HuH-7.5 (cell line): ENCODE measurements at places on chromosomes 1 and 21.

DNA sequence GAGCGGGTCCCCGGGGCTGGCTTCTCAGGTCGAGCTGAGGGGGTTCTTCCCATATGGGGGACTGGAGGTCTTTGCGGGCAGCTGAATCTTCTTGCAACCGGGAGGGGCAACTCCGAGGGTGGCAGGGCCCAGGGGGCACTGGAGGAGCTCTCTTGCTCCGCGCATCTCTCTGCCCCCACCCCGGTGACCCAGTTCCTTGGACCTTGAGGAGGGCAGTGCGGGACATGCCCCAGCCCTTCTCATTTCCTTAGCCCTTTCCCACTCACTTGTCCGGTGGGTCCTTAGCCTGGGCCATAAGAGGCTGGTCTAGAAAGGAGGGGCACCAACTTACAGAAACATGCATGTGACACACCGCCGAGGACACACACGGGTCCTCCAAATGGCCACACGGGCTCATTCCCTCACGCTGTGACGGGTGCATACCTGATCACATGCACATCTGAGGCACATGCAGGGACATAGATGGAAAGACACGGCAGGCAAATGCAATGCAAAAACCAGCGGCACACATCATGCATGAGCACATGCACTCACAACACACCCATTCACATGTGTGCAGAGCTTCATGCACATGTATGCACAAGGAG is 630 bp downstream of the HPCA start:
- no peak for DNase-seq

DNA sequence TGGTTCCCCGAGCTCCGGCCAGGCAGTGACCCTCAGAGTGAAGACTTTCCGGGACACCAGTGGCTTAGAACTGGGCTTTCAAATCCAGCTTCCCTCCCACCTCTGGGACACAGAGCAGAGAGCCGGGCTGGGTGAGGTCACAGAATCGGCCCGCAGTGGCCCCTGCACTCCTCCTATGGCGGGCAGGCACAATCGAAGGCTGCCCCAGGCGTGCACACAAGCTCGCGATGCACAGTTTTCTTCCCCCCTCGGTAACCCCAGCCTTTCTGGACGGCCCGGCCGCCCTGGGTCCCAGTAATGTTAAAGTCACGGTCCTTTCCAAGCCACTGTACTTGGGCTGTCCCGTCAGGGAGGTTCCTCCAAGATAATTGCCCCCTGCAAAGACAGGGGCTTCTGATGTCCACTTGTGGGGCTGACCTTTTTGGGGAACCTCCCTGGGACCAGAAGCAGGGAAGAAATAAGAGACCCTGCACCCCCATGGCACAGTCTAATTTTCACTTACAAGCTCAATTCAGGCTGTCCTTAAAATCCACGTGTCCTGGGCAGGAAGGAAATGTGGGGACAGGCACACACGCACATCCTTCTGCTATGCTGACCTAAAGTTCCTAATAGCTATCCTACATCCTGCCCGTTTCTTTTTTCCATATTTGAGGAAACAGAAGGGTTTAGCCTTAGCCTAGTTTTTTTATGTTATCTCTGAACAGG is 13.7 kb downstream of the TFF3 start:
- DNase-seq = no peak

GRCh38 chr21:15825700-15826099 is 95.9 kb downstream of the USP25 start:
- DNase-seq = no peak

- no peak for DNase-seq
Observed at GRCh38 chr1:221100611-221101010, 221.4 kb downstream of the HLX start.

DNA sequence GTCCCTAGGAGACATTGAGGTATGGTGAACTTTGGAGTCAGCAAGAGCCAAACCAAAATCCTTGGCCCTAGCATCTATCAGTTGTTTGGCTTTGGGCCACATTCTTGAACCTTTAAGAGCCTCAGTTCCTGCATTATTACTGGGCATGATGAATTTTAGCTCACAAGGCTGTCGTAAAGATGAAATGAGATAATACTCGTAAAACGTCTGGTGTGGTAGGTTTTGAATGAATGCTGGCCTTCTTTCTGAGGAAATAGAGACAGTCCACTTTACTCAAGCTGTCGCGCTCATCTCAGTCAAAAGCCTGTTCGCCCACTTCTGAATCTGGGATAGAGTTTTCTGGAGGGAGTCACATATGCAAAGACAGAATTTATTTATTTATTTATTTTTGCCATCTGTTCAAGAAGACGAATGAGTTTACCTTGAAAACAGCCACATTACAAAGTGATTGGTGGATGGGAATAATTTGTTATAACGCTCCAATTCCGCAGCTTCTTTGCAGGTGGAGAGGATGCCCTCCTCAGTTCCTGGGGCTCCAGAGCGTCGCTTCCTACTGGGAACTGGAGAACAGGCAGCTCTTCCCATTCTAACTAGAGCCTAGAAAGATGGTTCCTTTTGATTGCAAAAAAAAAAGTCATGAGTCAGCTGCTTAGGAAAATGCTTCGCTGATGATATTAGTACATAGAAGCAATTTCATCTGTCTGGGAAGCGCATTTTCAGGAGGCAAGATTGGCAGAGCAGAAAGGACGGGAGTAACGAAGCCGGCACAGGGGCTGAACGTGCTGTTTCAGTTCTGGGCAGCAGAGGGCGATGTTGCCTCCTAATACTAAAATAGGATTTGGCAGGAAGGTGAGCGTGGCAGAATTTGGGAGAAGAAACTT is 49.9 kb upstream of the CYP2J2 start:
- DNase-seq = peak; percentile 51

GRCh38 chr21:32186804-32187203 is 92.0 kb downstream of the MIS18A start:
- DNase-seq = no peak

DNA sequence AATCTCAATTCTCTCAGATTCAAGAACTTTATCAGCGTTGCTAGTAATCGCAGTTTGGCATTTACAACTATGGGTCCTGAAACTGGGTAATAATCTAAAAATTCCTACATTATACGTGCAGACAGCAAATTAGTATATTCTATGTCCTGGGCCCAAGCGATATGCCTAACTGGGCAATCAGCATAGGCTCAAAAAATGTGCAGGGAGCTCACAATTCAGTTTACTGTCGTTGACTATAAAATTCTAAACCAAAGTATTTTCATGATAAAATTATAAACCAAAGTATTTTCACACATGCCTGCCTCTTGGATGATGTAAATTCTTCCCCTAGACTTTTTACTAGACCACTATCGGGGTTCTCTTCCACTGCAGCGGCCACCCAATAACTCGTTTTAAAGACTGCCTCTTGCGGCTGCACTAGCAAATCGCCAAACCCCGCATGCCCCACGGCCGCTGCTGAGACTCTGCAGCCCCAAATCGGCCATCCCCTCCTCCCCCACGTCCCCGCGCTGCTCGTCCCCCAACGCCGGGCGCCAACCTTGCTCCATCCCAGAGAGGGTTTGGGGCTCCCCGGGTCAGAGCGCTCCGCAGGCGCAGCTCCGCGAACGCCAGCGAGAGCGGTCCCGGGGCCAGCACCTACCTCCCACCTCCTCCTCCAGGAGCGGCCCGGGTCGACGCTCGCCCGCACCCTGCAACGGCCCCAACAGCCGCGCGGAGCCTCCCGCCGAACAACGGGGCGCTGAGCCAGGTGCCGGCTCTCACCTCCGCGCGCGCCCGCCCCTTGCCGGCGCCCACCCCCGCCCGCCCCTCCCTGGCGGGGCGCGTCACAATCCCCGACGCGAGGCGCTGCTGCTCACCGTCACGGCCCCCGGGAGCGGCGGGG is 506 bp downstream of the SSX2IP start:
- peak; percentile 15 for DNase-seq

DNA sequence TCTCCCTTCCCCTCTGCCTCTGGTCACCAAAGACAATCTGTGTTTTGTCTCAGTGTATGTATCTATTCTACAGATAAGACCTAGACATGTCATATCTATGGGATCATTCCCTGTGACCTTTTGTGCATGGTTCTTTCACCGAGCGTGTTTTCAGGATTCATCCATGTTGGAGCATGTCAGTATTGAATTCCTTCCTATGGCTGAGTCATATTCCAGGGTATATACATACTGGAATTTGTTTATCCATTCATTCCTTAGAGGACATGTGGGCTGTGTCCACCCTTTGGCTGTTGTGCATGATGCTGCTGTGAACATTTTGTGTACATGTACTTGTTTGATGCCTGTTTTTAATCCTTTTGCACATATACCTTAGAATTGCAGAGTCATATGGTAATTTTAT is 69.9 kb downstream of the NFASC start:
- no peak for DNase-seq

DNA sequence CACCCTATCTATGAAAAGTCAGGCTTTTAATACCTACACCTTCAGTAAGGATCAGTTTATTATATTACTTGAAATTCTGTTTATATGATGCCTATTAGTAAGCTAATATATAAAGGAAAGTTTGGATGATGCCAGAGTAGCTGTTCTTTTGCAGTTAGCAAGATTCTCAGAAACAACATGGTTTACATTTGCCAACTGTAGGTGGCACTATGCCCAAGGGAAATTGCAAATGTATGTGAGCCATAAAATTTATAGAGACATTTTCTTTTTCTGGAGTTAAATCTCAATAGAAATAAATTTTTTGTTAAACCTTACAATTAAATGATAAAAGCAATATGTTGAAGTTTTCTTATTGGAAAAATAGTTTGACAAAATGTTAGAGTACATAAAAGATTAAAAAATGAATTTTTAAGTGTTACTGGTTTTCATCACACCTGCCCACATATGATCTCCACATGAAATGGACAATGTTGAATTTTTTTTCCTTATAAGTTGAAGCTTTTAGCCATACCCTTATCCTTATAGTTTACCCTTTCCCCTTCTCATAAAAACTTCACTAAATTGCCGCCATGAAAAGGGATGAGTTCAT is 32.1 kb upstream of the EPHX4 start:
- DNase-seq = no peak

DNA sequence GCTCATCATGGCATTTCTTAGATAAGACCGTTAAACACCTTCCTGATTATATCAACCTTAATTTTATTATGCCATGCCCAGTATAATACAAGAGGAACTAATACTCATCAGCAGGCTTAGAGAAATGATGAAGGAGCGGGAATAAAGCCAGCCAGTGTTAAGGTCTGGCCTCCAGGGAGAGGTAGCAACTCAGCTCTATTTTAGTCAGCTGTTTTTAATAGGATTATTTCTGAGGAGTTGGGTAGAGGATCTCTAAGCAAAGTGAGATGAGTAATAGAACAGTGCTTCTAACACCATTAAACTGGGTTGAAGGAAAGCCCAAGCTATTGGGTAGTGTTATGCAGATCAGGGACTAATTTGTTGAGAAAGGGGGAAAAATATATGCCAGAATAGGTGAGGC is 921.5 kb downstream of the TTLL7 start:
- DNase-seq = no peak

DNA sequence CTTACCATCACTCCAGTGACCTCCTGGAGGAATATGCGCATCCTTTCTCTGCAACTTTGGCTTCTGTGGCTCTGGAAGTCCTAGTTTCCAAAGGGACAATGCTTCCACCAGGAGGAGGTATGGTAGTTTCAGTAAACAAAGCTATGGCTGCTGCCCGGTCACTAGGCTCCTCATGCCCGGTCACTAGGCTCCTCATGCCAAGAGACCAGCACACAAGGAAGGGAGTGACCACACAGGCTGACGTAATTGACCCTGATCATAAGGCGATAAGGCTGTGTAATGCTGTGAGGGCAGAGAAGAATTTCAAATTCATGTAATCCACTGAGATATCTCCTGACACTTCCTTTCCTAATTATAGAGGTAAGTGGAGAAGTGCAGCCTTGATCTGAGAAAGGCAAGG is 102.9 kb downstream of the DTL start:
- no peak for DNase-seq

- DNase-seq = no peak
Observed at GRCh38 chr1:115355069-115355468, 17.0 kb upstream of the NGF start.

- no peak for DNase-seq
Observed at GRCh38 chr1:7387053-7387927, 383.8 kb upstream of the VAMP3 start.

DNA sequence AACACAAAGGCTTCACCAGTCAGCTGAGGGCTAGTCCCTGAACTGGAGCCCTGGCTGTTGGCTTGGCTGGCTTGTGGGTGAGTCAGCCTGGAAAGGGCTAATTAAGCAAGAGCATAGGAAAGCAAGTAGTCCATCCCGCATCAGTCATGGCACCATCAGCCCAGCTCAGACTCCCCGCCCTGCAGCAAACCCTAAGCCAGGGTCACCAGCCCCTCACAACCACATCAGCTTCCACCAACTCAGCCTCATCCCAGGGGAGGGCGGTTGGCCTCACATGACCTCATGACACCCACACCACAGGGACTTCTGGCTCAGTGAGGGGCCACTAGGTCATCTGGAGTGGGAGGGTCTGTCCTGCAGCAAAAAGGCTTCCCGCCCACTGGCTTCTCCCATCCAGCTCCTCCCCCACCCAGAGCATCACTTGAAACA is 7.0 kb upstream of the SPATC1L start:
- DNase-seq = no peak

GRCh38 chr1:41780322-41780721 is 138.4 kb downstream of the HIVEP3 start:
- no peak for DNase-seq

DNA sequence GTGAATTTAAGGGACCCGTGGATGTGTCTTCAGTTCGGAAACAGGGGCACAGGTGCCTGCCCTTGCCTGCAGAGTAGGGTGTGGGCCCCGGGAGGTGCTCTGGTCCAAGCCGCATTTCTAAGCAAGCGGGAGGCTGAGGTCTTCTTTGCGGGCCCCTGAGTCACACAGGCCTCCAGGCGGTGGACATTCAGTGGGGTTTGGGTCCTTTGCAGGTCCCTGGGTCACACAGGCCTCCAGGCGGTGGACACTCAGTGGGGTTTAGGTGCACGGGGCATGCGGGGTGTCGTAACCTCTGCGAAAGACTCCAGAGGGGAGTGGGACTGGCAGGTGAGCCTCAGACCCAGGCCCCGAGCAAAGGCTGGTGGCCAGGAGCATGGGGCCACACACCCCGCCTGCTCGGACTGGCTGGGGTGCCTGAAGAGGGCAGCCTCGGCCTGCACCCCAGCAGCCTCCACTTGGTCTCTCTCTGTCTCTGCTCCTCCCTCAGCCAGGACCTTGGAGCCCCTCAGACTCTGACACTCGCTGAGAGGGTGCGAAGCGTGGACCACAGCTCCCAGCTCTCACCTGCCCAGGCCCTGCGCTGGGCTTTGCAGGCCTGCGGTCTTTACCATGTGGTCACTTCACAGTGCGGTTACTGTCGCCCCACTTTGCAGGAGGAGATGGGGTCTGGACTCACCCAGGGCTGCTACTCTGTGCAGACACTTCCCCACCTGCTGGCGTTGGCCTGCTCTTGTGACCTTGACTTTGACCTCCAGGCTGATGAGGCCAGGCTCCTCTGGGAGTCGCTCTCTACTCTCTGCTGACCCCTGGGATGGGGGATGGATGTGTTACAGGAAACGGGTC is 6.0 kb upstream of the AGPAT3 start:
- DNase-seq = no peak

DNA sequence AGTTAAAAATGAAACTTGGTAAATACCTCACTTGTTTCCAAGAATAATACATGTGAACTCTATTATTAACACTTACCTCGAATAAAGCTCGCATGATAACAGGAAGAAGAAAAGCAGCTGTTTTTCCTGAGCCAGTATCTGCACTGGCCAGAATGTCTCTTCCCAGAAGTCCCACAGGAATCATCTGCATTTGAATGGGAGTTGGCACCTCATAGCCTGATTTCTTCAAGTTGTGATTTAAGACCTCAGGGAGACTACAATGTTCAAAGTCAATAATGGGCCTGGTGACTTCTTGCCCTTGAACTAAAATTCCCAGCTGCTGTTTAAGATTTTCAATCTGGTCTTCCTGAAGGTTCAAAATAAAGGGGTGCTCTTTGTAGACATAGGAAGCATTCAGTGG is 3.8 kb downstream of the DDX59 start:
- DNase-seq = no peak

GRCh38 chr1:30748699-30749401 is 8.7 kb downstream of the LAPTM5 start:
- DNase-seq = no peak
